ENCODE measurements at places on chromosomes 2 and 18.

DNA sequence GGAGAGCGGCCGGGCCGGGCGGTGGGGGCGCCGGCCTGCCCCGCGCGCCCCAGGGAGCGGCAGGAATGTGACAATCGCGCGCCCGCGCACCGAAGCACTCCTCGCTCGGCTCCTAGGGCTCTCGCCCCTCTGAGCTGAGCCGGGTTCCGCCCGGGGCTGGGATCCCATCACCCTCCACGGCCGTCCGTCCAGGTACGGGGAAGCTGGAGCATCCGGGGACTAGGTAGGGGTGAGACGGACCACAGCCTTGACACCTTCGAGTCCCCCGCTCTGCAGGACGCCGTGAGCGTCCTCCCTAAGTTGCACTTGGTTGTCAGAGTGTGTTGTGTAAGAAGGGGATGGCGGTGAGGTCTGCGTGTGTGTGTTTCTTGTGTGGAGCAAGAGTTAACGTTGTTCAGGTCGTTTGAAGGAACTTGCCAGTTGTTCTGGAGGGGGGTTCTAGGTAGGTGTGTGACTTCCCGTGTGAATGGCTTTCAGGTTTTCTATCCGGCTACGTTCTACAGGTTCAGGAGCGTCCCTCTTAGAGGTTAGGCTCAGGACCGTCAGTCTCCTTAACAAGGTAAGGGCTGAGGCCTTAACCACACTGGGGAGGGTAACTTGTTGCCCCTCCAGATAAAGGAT is 393 bp downstream of the IL1R1 start:
- peaks cover 63% of the 10 kb centered on the region for H3K36me3 ChIP-seq
- peak overlapping the region; percentile 62 for H3K4me3 ChIP-seq
- peaks cover 24% of the 10 kb centered on the region for H3K27me3 ChIP-seq
- peaks cover 60% of the 10 kb centered on the region for H3K4me1 ChIP-seq
- no peak for DNase-seq

DNA sequence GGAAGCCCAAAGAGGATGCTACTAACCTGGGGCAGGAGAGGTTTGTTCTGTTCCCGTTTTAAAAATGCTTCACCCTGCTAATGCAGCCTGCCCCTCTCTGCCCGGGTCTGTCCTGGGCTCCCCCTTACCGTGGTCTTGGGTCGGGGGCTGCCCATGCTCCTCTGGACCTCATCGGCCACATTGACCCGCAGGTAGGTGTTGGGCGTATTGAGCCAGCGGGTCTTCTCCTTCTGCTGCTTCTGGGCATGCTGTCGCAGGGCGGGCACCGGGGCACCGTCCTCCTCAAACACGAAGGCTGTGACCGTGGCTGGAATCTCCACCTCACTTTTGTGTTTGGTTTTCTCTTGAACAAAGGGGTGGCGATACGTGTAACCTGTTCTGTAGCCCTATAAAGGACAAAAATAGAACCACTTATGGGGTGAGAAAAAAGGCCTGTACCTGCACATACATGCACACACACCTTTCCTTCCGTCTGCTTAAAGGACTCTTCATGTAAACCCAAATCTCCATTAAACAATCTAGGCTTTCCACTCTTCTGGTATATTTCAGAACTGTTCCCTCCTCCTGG is 89.3 kb downstream of the ADD2 start:
- no peak overlapping the region for H3K27ac ChIP-seq
- H3K36me3 ChIP-seq, result no peaks in the 10 kb centered on the region
- no peaks in the 10 kb centered on the region for H3K27me3 ChIP-seq
- DNase-seq, result no peak

DNA sequence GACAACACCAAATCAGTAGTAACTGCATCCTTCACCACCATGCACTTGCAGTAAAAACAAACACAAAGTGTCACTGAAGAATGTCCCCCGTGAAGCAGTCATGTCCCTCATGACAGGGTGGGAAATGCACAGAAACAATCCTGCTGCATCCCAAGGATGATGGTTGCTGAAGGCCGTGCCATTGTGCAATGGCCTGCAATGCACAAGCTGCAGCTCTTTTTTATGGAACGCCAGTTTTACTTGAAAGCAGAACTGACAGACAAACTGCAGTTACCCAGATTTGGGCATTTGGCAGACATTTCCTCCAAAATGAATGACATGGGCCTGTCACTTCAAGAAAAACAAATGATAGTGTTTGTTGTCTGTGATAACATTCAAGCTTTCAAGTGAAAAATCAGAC is 2.4 kb upstream of the CHST10 start:
- peaks cover 27% of the 10 kb centered on the region for H3K4me1 ChIP-seq
- H3K27ac ChIP-seq, result no peak overlapping the region
- peaks cover 23% of the 10 kb centered on the region for H3K27me3 ChIP-seq
- DNase-seq, result no peak

DNA sequence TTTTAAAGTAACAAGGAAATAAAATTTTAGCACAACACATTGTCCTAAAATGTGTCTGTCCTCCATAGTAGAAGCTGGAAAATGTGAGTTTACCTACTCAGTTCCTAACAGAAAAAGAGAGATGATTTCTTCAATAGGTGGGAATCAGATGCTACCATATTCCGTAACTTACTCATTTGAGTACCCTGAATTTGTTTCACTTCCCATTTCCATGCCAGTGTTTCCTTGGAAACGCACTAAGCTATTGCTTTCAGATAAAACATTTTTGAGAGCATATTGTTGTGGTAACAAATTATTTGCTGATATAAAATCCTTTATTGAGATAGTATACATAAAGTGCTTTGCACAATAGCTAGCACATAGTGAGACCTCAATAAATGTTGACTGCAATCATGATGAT is 137.5 kb upstream of the BARD1 start:
- H3K36me3 ChIP-seq, result no peaks in the 10 kb centered on the region
- H3K27ac ChIP-seq, result no peak overlapping the region
- DNase-seq, result no peak
- H3K27me3 ChIP-seq, result no peaks in the 10 kb centered on the region

All from activated T-cell treated with anti-CD3 and anti-CD28 coated beads, Interleukin-2, amount 50 U/mL, for 72 hours (primary cell).